ENCODE measurements at places on chromosomes 4 and X. TPM values are rescaled to one million over a fixed set of nuclear protein-coding genes. Genes with fewer than 3 reads are reported as not detected.

- no peak for ATAC-seq
These were observed 170.5 kb downstream of the SLC39A8 start for GRCh38 chr4:102174719-102175189.

DNA sequence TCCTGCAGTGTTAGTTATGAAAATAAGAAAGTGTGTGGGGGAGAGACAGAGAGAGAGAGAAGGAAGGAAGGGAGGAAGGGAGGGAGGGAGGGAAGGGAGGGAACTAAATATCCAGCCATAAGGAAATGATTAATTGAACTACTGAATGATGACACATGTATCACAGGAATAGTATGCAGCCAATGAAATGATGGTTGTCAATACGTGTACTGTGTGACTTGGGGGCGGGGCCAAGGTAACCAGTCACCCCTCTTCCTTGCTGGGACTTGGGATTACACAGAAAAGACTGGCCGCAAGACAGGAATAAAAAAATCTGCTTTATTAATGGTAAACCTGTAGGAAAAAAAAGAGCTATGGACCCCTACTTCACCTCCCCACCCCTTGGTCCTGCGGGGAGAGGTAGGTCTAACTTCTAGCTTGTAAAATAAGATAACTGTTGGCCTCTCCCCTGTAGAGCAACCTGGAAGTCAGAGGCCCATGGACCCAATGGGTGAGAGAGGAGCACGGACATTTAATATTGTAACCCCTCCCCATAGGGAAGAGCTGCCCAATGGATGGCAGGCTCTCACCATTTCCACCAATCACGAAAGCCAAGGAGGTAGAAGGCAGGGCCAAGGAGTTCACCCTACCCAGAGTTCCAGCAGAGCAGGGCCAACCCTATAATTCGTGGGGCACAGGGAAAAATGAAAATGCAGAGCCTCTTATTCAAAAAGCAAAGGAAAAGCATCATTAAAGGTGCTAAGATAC lies 7.4 kb downstream of the PPP2R2C start:
- peak; percentile 51 for ATAC-seq

- ATAC-seq, result no peak
These were observed 1.8 kb downstream of the ZIC3 start for GRCh38 chrX:137567682-137568232.

DNA sequence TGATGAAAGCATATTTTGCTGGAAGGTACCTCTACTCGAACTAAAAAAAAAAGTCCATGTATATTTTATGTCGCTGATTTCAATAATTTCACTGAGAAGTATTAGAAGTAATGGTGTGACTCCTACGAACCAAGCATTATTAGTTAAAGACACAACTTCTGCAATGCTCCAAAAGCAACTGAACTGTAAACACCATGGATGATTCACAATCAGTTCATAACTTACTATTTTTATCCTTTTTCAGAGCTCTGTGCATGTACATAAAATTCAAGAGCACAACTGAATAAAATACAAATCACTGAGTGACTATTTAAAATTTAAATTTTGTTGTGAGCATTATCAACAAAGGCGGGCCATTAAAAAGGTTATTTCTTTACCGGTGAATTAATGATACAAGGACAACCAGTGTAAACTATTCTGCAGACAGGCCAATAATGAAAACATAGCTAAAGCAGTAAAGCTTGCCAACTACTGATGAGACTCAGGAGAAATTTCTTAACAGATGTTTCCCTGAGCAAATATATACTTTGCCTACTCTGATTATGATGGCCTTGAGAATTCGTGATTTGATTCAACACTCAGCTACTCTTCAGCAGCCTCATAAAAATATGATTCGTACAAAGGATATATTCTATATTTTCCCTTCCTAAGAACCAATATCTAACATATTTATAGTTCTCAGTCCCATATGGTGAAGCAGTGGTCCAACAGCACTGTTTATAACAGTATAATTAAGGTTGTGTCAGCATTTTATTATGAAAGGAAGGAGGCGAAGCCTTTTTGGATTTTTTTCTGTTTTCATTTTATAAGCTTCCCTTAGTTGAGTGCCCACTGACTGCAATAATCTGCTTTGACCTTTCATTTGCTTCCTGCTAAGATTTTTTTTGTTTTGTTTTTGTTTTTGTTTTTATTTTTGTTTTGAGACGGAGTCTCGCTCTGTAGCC lies 62.8 kb upstream of the NEIL3 start:
- no peak for ATAC-seq

- ATAC-seq, result no peak
These were observed 32.1 kb downstream of the NUDT6 start for GRCh38 chr4:122890147-122890795.

DNA sequence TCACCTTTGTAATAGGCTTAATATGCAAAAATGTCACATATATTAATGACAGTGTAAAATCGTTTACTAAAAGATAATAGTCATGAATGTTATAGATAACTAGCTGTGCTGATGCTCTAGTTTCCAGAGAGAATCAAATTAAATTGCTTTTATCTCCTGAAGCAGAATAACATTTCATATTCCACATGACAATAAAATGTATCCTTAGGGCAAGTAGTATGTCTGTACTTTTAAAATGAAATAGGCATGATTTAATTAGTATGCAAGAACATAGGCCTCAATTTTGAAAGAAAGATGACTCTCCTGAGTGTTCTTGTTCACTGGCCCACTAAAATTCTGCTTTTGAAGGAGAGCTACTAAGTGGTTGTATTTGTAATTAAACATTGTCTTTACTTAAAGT lies 1027.0 kb downstream of the ARAP2 start:
- ATAC-seq, result no peak

GRCh38 chr4:104868533-104868932 lies 278.1 kb upstream of the TET2 start:
- ATAC-seq, result no peak

DNA sequence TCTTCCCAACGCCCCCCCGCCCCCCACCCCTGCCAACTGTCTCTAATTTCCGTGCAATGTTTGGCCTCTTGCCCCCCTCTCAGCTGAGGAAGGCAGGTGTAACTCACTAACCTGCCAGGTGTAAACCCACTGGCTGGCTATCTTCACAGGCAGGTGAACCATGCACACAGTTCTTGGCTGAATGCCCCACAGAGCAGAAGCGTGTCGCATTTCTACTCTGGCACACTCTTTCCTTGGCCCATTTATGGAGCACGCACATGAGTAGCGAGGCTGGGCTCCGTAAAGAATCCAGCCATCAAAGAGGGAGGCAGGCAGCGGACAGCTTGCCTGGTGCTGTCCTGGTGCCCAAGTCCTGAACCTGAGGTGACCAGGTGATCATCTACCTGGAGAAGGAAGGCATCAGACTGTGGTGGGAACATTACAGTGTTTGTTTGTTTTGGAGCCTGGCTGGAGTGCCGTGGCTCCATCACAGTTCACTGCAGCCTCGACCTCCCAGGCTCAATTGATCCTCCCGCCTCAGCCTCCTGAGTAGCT lies 39.2 kb upstream of the CRMP1 start:
- no peak for ATAC-seq

DNA sequence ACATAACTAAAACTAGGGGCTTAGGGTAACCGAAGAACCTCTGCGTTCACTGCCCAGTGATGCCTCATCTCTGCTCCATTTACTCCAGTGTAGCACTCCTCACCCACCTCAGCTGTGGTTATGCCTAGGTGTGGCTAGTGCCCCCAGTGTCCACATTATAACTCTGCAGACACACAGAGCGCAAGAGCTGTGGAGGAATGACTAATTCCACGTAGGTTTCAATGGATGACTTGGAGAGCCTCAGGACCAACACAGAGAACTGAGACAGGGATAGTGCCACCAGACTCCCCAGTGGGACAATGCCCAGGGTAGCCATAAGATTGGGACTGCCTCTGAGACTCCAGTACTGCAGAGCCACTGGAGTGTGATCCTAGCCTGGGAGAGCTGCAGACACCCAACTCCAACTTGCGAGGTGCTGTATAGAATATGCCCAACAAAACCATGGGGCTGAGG lies 542.4 kb upstream of the DIPK2B start:
- peak; percentile 51 for ATAC-seq

DNA sequence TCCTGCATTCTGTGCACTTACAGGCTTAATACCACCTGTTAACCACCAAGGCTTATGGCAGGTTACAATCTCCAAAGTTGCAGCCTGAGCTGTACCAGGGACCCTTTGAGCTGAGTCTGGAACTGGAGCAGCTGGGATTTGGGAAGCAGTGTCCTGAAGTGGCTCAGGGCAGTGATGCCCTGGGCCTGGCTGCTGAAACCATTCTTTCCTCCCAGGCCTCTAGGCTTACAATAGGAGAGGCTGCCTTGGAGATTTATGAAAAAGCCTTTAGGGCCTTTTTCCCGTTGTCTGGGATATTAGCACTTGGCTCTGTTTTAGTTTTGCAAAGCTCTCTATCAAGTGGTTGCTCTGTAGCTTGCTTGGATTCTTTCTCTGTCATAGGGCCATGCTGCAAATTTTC lies 154.3 kb upstream of the CASK start:
- ATAC-seq, result no peak

- no peak for ATAC-seq
These were observed 184.2 kb downstream of the MAML3 start for GRCh38 chr4:139969635-139970266.

DNA sequence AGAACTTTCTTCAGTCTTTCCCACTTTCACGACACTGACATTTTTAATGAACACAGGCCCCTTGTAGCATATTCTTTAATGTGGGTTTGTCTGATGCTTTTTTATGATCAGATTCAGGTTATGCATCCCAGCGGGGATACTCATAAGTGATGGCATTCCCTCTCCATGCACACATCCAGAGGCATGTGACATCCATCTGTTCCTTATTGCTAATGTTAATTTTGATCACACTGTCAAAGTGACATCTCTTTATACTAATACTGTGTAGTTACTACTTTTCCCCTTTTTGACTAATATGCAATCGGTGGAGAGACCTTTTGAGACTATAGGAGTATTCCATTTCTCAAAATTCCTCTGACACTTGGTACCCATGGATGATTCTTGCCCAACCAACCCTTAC lies 43.8 kb upstream of the HS3ST1 start:
- no peak for ATAC-seq

DNA sequence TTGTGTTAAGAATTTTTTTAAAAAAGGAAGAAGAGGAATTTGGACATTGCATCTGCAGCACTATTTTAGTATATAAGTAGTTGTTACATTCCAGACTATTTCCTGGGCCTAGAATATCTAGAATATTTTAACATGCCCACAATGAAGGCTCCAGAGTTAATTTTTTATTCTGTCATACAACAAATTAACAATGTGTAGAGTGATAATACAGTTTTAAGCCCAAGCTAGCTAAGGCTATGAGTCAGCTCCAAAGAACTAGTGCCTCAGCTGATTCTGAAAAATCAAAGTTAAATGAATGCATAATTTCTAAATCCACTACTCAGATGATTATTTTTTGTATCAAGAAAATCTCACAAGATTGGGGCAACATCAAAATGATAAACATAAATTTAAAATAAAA lies 231.4 kb downstream of the PRDM5 start:
- no peak for ATAC-seq

DNA sequence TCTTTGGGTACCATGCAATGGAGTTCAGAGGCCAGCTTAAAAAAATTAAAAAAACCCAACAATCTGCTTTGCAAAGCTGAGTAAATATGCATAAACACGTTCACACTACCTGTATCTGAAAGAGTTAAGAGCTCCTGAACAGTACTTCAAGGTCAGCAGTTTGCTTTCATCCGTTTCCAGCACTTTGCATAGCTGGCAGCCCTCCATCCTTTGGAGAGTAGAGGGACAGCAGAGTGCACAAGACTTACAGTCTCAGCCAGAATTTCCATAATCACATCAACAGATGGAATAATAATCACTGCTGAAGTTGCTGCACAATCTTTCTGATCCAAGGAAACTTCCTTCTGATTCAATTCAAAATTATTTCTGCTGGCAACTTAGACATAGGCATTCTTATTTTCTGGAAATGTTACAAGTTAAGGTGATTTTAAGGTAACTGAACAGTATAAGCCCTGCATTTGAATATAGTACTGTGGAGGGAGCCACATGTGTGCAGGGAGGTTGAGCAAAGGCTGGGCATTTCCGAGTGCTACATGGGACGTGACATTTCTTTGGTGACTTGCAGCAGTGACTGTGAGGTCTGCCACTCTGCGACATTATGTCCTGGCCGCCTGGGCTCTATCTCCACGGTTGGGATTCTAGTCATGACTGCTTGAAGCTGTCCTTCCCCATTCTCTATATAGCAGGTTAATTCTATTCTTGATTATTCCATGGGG lies 73.5 kb upstream of the EMCN start:
- no peak for ATAC-seq

- ATAC-seq, result peak; percentile 2
These were observed 1.2 kb downstream of the PRKX start for GRCh38 chrX:3712051-3712869.

DNA sequence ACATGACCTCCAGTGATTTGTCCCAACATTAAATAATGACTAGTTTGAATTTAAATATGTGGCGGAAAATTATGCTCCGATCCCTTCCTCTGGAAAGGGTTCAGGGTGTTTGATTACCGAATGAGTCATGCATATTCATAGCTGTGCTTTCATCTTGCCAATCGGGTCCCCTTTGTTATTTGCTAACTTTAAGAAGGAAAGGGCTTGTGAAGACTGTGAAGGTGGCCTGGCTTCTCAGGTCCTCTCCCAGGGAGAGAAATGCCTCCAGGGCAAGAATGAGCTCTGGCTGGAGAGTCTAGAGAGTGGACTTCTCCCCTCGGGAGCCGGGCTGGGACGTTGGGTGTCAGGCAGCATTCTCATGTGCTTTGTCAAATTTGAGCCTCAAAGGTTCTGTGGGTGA lies 155.5 kb upstream of the PSAPL1 start:
- no peak for ATAC-seq

DNA sequence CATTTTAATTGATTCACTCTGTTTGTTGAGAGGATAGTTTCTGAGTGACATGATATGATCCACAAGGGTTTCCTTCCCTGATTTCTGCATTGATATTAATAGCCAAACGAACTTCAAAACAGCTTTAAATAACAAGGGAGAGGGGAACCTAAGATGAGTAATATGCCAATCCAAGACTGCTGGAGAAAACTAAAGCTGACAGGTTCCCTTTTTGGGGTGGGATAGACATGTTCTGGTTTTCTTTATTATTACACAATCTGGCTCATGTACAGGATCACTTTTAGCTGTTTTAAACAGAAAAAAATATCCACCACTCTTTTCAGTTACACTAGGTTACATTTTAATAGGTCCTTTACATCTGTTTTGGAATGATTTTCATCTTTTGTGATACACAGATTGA lies 182.2 kb downstream of the AR start:
- no peak for ATAC-seq

- ATAC-seq, result peak; percentile 51
These were observed 207.9 kb upstream of the KLF3 start for GRCh38 chr4:38456096-38456495.

HSFX3 gene
- total RNA-seq, result not detected

PAGE5 gene
- total RNA-seq, result not detected

BGN gene
- 29.3 TPM for total RNA-seq

RGS12 gene
- total RNA-seq, result 50.7 TPM

MSN gene
- 139 TPM for total RNA-seq

MAGEC2 gene
- not detected for total RNA-seq
